ENCODE measurements at places on chromosomes 2 and 18. TPM values are rescaled to one million over a fixed set of nuclear protein-coding genes. Genes with fewer than 3 reads are reported as not detected.

NOSTRIN gene
- 12.5 TPM for total RNA-seq

DLGAP1 gene
- total RNA-seq, result 2.6 TPM

DNA sequence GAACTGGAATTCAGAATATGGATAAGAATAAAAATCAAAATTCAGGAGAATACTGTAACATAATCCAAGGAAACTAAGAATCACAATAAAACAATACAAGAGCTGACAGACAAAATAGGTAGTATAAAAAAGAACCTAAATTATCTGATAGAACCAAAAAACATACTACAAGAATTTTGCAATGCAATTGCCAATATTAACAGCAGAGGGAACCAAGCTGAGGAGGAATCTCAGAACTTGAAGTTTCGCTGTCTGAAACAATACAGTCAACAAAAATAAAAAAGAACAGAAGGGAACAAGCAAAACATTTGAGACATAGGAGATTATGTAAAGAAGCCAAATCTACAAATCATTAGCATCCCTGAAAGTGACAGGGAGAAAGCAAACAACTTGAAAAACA lies 84.1 kb upstream of the GALNT13 start:
- no peaks in the 10 kb centered on the region for H3K36me3 ChIP-seq
- H3K27ac ChIP-seq, result no peak overlapping the region
- DNase-seq, result no peak
- H3K27me3 ChIP-seq, result no peaks in the 10 kb centered on the region
- no peaks in the 10 kb centered on the region for H3K4me1 ChIP-seq

DNA sequence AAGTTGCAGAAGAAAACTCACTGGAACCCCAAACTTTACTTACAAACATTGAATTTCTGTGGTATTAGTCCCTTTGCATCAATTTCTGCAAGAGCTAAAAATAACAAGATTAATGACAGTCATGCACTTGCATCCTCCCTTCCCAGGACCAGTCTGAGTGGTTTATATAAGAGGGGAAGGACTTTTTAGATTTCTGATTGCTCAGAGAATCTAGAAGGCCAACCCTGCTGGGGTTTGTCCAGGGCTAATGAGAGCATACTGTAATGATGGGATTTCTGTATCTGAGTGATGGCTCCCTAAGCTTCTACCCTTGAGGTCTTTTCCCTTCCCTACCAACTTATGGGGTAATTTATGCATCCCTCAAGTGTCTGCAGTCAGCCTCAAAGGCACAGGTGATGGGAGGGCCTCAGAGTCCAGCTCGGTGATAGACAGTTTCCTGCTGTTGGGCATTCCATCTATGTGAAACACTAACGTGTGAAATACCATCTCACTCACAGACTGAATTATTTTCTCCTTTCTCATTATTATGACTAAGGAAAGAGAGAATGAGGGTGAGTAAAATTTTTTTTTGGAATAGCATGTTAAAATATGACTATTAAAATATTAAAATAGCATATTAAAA lies 556.3 kb downstream of the RIT2 start:
- H3K27me3 ChIP-seq, result no peaks in the 10 kb centered on the region
- H3K4me3 ChIP-seq, result no peak overlapping the region
- no peaks in the 10 kb centered on the region for H3K4me1 ChIP-seq
- no peak overlapping the region for H3K27ac ChIP-seq
- no peaks in the 10 kb centered on the region for H3K36me3 ChIP-seq
- no peak for DNase-seq

DNA sequence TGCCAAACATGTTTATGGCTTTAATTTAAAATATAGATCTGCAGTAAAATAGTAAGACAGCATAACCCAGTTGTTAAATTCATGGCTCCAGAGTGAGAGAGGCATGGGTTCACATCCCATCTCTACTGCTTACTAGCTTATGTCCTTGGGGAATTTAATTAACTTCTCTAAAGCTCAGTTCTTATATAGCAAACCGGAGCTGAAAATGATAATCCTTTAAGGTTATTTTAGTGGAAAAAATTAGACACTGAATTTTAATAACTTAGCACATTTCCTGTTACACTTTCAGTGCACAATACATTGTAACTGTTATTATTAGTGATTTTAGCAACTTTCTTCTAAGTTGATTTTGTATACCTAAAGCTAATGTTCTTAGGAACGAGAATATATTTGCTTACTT lies 14.8 kb downstream of the SCN9A start:
- no peaks in the 10 kb centered on the region for H3K36me3 ChIP-seq
- H3K4me1 ChIP-seq, result no peaks in the 10 kb centered on the region
- no peaks in the 10 kb centered on the region for H3K27me3 ChIP-seq
- H3K27ac ChIP-seq, result no peak overlapping the region

DNA sequence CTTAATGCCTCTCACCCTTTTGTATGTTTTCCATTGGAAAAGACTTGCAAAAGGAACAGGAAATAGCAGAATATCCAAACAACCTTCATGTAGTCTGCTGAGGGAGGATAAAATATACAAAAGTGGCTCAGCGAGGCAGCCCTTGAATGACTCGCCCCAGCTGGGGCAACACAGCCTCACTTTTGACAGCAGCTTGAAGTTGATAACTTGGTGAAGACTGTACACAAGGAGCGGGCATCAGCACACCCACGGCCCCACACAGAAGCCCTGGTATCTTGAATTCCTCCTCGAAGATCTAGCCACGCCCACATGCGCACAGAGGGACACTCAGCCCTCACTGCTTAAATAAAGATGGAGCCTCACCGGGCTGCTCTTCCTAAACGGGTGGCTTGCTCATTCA lies 161.0 kb downstream of the IRS1 start:
- no peaks in the 10 kb centered on the region for H3K36me3 ChIP-seq
- H3K4me1 ChIP-seq, result peaks cover 6% of the 10 kb centered on the region
- no peak overlapping the region for H3K4me3 ChIP-seq
- DNase-seq, result no peak
- H3K27me3 ChIP-seq, result no peaks in the 10 kb centered on the region

GRCh38 chr2:15890124-15890754 lies 50.1 kb upstream of the MYCN start:
- H3K4me1 ChIP-seq, result no peaks in the 10 kb centered on the region
- no peak for DNase-seq
- no peaks in the 10 kb centered on the region for H3K27me3 ChIP-seq
- H3K27ac ChIP-seq, result no peak overlapping the region
- no peak overlapping the region for H3K4me3 ChIP-seq

Data from sigmoid colon (tissue), 7 donors.